Panc1 (cell line): ENCODE measurements at places on chromosomes 4 and X. TPM values are rescaled to one million over a fixed set of nuclear protein-coding genes. Genes with fewer than 3 reads are reported as not detected.

Gene GPR50
- 0.26 TPM for total RNA-seq

Gene MTMR8
- total RNA-seq, result 1.3 TPM

DNA sequence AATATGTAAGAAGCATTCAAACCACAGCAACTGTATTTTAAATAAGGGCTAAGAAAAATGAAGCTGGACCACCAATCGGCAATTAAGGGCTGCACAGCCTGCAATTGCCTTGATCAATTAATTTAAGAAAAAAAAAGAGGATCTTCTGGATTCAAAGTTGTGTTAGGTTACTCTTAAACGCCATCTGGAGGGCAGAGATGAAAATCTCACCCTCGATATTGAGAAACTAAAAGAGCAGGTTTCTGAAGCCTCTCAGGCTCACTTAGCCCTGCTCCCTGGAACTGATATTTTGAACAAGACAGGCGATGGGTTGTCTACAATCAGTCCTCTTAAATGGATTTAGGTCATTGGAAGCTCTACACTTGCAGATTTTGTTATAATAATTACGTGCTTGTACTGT lies 579.4 kb downstream of the GRXCR1 start:
- no peak for DNase-seq

DNA sequence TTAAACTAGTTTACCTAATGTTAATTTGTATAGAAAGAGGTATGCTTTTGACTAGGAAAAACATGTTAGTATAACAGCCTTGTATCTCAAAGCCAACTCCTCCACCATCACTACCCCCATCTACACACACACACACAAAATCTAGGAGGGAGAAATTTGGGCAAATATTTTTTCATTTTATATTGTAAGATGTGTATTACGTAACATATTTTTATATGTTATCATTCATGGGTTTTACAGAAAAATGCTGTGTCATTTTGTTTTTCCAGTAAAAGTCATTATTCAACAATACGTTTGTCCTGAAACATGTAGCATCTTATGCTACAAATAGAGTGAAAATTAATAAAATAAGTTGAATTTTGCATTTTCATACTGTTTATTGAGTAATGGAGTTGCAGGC lies 3.0 kb downstream of the SULT1B1 start:
- no peak for DNase-seq

DNA sequence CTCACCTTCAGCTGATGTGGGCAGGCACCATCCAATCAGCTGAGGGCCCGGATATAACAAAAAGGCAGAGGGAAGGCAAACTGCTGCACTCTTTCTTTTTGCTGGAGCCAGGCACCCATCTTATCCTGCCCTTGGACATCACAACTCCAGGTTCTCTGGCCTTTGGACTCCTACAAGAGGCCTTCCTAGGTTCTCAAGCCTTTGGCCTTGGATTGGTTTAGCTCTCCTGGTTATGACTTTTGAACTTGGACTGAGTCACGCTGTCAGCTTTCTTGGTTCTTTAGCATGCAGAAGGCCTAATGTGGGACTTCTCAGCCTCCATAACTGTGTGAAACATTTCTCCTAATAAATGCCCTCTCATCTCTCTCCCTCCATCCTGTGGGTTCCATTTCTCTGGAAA lies 23.0 kb upstream of the N4BP2 start:
- no peak for DNase-seq

GRCh38 chrX:44906041-44906440 lies 33.1 kb downstream of the KDM6A start:
- DNase-seq, result no peak

Gene IL13RA2
- not detected for total RNA-seq

GRCh38 chr4:87633243-87633642 lies 16.8 kb upstream of the DMP1 start:
- no peak for DNase-seq

DNA sequence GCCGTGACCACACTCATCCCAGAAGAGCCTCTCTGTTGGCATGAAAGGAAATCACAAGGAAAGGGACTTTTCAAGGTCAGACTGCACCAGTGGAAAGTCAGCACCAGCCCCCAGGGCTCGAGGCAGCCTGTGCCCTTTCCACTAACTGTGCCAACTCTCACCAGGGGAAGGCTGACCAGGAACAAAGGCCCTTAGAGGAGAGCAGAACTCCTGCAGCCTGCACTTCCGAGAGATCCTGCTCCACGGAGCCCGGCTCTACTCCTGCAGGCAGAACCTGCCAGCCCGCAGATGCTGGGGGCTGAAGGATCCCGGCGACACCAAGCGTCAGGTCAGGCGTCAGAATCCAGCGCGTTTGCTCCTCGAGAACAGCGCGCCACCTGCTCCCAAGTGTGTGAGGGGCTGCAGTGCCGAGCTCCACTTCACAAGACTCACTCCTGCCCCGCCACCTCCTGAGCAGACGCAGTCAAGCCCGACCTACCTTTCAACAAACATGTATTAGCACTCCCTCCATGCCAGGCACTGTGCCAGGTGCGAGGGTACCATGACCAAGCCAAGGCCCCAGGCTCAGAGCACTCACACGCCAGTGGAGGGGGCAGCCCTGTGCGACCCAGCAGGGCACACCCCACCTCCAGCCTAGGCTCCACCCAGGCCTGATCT lies 13.6 kb upstream of the HELT start:
- no peak for DNase-seq

Gene OTUD6A
- not detected for total RNA-seq

Gene MAPK10
- 0.85 TPM for total RNA-seq

Gene GPR34
- total RNA-seq, result not detected

- DNase-seq, result no peak
Observed at GRCh38 chrX:48720577-48721250, 24.2 kb downstream of the SUV39H1 start.

GRCh38 chrX:39017716-39018115 lies 216.5 kb downstream of the MID1IP1 start:
- no peak for DNase-seq

DNA sequence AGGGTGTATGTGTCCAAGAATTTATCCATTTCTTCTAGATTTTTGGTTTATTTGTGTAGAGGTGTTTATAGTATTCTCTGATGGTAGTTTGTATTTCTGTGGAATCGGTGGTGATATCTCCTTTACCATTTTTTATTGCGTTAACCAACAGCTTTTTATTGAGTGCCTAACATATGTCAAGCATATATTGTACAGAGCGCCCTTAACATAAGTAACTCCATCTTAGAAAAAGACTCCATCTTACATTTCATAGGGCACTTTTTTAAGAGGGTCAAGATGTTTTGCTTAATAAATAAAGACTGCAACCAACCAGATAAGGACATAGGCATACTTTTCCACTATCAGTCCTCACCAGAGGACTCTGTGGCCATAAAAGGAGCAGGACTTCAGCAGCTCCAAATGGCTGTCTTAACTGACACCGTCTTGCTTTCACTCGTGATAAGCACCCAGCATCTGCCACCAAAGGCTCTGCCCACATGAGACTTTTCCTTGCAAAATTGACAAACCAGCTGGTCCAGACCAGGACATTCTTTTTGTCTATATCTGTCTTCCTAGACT lies 75.0 kb downstream of the HS6ST2 start:
- DNase-seq, result no peak

- DNase-seq, result no peak
Observed at GRCh38 chr4:66613591-66613990, 931.7 kb downstream of the CENPC start.

DNA sequence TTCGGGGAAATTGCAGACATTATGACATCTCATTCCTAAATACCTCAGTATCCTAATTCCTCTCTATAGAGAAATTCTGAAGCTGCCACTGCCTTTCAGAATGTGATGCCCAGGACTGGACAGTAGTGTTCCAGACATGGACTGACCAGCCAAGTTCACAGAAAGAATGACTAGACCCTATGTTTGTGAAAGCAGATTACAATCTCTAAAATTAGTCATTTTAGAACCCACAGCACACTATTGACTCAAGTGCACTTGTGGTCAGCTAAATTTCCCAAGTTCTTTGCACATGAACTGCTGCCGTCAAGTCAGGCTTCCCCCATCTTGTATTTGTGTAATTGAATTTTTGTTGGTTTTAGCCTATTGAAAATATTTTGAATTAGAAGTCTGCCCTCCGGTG lies 81.0 kb upstream of the ESX1 start:
- DNase-seq, result no peak

Gene NAT8L
- 16.6 TPM for total RNA-seq

Gene TGIF2LX
- total RNA-seq, result not detected

Gene MAD2L1
- total RNA-seq, result 43.7 TPM

DNA sequence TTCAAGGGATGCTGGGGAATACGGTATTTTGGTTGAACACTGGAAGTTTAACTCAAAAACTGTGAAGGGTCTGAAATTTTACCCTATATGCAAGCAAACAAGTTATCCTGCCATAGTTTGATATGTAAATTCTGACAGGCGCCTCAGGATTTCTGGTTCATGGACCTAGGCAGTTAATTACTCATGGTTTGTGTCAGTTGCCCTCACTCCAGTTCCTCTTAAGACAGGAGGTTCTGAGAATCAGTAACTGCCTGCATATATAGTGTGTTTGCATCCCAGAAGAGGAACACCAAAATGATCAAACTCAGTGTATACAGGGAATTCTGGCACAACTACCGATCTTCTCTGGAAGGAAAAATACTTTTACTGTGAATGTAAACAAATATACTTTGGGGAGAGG lies 360.4 kb upstream of the NWD2 start:
- DNase-seq, result no peak

DNA sequence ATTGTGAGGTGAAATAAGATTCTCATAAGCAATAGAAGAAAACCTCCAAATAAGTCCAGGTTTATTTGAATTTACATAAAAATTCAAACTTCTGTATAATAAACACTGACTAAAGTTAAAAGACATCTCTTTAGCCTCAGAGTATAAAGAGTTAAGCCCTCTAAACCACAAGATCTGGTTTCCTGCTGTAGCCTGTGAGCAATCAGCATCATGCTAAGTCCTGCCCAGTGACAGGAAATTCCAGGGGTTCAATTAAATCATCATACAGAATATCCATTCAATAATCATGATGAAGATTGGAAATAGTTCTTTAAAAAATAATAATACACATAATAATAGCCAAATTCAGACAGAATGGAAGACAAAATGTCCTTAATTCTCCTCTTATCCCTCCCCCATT lies 139.2 kb upstream of the DGKK start:
- no peak for DNase-seq

DNA sequence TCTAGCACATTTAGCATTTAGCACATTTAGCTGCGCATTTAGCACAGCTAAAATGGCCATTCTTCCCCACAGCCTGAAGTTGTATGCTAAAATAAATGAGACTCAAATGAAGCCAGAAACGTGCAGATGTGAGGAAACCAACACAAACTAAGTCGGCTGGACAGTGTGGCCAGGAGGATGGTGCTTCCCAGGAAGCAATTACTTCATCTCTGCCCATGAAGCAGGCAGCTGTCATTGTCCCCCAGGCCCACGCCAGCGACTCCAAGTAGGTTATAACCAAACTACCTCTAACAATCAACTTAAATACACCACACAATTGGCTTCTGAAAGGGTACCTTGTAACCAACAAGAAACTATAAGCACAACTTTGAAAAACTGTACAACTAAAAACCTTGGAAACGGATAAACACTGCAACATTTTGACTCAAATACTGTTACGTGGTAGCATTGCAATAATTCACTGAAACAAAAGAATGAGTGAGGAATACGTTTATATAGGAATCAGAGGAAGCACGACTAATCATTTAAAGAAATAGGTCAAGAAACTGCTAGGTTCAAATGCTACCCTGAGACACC lies 39.2 kb downstream of the AFAP1 start:
- no peak for DNase-seq

DNA sequence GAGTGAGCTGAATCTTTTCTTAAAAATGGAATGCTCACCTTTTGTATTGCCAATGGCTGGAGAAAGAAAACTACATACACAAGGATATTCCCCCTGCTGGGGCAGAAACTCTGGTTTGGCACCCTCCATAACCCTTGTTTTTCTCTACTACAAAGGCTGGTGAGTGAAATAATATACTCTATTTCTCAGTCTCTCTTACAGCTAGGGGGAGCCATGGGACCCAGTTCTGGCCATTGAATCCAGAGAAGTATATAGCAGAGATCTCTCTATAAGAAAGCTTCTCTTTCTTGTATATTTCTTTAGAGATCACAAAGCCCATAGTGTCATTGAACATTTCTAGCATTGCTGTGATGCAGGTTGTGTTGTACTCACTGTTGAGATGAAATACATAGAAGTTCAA lies 49.8 kb downstream of the SMPX start:
- no peak for DNase-seq

- DNase-seq, result no peak
Observed at GRCh38 chr4:83305187-83305586, 20.6 kb upstream of the COQ2 start.

- DNase-seq, result no peak
Observed at GRCh38 chr4:52912608-52913007, 50.5 kb downstream of the RASL11B start.

DNA sequence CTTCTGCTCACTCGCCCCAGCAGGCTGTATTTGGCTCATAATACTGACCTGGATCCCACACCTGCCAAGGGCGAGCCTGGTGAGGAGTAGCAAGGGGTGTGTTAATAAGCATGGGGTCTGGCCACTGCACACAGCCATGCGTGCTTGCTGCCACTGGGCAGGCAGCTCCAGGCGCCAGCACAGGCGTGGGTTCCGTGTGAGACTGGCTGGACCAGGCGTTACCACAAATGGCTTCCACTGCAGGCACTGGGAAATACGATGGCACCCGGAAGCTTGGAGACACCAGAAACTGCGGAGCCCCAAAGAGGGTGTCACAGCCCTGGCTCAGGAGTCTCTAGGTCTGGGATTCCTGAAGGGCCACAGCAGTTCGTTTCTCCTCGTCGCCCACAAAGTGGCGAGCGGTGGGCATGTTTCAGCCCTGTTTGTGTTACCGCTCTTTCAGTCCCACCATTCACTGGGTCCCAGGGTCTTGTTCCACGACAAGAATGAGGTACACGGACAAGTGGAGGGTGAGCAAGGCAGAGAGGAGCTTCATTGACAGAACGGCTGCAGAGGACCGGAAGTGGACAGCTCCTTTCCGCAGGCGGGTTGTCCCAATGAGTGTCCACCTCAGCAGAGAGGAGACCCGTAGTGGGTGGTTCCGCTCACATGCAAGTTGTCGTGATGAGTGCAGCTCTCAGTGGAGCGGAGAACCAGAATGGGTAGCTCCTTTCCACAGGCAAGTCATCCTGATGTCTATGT lies 428.9 kb downstream of the EPHA5 start:
- DNase-seq, result no peak

- no peak for DNase-seq
Observed at GRCh38 chr4:179196511-179196910, 1754.3 kb upstream of the AGA start.

GRCh38 chrX:4320436-4320947 lies 607.0 kb upstream of the PRKX start:
- no peak for DNase-seq

GRCh38 chrX:69137371-69138117 lies 27.7 kb downstream of the PJA1 start:
- DNase-seq, result no peak

Gene FHDC1
- 0.21 TPM for total RNA-seq

DNA sequence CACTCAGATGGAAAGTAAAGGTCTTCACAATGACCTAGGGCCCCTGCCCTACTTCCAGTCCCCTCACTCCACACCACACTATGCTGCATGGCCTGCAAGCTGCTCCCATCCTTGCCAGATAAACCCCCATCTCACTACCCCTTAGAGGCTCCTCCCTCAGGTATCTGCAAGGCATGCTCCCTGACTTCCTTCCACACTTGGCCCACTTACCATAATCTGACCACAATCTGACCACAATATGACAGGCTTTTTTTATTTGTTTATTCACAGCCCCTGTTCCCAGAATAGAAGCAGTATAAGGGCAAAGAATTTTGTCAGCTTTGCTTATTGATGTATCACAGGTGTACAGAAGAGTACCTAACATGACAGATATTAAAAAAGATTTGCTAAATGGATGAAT lies 124.7 kb downstream of the CAMK2D start:
- DNase-seq, result no peak

GRCh38 chr4:86967798-86968197 lies 33.0 kb downstream of the AFF1 start:
- no peak for DNase-seq
